Hematopoietic multipotent progenitor cell treated with erythropoietin and hydrocortisone succinate and interleukin-3 and kit ligand, for 8 days (in vitro differentiated cells): ENCODE measurements at places on chromosomes 6 and 20.
A peak's percentile ranks its signal among the peaks of the same experiment; 100 is the strongest.

- DNase-seq: no peak
These were observed 147.4 kb downstream of the CDH4 start for GRCh38 chr20:61399433-61399832.

GRCh38 chr6:108796875-108797274 is 51.3 kb upstream of the ARMC2 start:
- no peak for DNase-seq

DNA sequence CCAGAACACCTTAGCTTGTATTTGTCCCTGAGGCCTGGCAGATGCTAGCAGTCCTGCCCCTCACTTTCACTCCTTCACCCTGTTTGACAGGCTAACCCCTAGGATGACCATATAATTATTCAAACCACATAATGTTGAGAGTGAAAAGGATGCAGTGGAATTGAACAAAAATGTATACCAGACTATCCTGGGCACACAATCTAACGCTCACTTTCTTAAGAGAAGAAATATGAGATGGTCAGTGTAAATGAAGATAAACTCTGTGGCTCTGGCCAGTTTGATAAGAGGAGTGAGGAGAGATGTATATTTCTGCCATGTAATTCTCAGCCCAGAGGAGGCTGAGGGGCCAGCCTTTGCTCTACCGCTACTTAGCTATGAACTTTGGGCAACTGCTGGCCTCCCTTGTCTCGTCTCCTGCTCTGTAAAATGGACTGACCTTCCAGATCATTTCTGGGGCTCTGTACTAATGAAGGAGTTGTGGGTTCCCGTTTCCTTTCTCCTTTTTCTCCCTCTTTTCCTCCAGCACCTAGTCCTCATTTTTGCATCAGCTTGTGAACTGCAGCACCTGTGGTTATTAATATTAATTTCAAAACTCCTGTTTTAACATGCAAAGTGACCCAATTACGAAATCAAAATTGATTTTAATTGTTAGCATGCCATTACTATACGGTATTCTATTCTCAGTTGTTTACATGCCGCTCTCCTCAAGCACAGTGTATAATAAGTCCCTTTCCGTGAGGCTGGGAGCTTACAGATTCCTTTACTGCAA is 92.5 kb upstream of the IYD start:
- DNase-seq: no peak

- DNase-seq: peak; percentile 68
These were observed 518.6 kb downstream of the BMP2 start for GRCh38 chr20:7285918-7286556.

DNA sequence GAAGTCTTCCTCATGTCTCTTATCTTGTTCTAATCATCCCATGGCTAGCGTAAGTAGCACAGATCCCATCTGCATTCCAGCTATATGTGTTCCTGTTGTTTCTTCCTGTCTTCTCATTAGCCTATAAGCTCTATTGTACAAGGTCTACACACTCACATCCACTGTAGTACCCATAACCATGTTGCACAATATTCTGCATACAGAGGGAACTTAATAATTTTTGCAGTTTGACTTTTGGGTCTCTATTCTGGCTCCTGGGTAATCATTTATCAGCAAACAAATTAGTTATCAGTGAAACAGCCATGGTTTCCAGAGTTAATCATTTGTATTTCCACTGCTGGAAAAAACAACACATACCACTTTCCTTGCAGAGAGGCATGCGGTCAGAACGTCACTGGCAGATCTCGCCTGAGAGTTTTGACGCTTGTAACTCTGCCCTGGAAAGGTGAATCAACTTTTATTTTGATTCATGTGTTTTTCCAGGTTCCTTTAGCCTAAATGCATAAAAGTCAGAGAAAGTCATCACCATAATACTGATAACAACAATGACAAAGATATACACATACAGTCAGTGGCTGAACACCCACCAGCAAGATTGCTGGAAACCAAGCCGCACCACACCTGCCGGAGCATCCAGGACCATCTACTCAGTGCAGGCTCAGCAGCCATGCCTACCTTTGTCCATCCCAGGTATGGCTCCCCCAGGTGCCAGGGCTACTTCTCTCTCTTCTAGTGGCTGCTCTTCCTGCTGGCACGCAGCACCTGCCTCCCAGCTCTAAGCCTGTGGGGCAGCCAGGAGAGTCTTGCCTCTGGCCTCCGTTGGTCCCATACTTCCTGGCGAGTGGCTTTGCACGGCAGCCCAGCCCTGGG is 158.2 kb downstream of the QRSL1 start:
- no peak for DNase-seq

GRCh38 chr6:44762496-44762895 is 375.0 kb downstream of the CDC5L start:
- DNase-seq: no peak

GRCh38 chr20:49810491-49811190 is 2.0 kb upstream of the SLC9A8 start:
- no peak for DNase-seq

GRCh38 chr6:37540390-37540789 is 40.7 kb upstream of the CCDC167 start:
- no peak for DNase-seq

GRCh38 chr6:52839124-52840055 is 1.2 kb downstream of the GSTA5 start:
- DNase-seq: peak; percentile 61

GRCh38 chr20:22341508-22341907 is 242.9 kb downstream of the FOXA2 start:
- no peak for DNase-seq

GRCh38 chr6:30515944-30516753 is 26.8 kb downstream of the HLA-E start:
- peak; percentile 96 for DNase-seq

DNA sequence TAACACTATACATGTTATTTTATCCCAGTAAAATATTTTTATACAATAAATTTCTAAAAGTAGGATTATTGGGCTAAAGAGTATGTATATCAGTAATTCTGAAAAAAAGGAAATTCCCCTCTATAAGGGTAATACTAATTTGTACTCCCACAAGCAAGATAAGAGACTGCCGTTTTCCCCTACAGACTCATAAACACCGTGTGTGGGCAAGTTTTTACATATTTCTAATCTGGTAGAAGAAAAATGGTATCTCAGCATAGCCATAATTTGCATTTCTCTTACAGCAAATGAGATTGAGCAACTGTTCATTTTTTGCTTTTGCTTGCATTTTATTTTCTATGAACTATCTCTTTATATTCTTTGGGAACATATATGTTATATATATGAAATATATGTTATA is 26.0 kb upstream of the MYMX start:
- peak; percentile 29 for DNase-seq

- no peak for DNase-seq
These were observed 79.7 kb downstream of the FGD2 start for GRCh38 chr6:37085198-37085597.

GRCh38 chr20:51393571-51393970 is 148.9 kb downstream of the NFATC2 start:
- no peak for DNase-seq

DNA sequence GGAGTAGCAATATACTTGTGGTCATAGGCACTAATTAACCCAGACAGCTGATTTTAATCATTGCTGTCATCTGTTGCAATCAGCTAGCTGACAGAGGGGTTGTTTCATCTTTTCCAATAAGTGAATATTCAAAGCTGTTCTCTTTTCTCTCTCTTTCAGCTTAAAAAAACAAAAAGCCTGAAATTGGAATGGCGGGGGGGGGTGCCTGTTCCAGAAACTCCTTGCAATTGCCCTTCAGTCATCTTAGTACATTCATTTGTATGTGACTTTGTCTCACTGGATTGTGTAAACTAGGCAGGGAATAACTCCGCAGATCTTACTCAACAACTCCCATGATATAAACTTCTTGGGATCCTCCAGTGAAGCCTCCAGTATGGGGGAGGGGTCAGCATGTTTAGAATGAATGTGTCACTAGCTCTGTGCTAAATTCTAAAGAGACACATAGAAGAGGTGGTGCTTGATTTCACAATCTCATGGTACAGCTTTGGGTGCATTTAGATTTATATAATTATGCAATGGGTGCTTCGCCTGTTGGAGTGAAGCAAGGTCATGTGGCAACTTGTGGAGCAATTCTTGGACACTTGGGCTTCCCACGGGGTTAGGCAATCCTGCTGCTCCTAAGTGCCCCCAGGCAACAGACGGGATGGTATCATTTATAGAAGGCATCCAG is 40.1 kb downstream of the SLC24A3 start:
- no peak for DNase-seq

- no peak for DNase-seq
These were observed 52.0 kb downstream of the ADGRF1 start for GRCh38 chr6:46990031-46990644.

DNA sequence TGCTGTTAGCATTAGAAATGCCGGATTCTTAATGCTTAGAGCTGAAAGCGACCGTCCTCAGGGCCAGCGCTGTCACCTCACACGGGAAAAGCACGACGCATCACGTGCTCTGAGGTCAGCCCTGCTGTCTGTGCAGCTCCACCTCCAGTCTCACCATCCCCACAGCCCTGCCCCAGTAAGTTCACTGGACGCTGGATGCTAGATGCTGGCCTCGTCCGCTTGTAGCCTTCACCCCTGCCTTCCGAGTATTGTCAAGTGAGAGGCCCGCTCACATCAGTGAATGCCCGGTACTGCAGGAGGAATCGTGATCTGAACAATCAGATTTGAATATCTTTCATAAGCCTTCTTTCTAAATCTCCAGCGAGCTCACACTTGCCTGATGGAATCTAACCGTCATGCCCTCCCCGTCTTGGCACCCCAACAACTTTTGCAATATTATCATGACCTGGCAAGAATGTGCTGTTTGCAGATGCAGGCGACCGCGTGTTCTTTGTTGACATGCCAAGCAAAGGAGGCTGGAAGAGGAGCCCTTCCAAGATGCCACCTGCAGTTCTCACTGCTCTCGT is 64.9 kb downstream of the DLL1 start:
- no peak for DNase-seq

- DNase-seq: peak; percentile 55
These were observed 4.3 kb downstream of the CEBPB start for GRCh38 chr20:50194831-50195523.

DNA sequence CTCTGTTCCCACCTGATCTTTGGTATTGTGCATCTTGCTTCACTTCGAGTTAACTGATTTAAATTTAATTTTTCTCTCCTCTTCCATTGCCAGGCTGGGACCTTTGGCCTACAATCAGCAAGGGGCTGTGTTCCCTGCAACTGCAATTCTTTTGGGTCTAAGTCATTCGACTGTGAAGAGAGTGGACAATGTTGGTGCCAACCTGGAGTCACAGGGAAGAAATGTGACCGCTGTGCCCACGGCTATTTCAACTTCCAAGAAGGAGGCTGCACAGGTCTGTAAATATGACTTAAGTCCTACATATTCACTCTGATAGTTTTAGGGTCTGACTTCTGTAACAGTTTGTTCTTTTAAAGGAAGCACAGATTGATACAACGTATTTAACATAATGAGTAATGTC is 412.4 kb downstream of the ARHGAP18 start:
- DNase-seq: no peak

DNA sequence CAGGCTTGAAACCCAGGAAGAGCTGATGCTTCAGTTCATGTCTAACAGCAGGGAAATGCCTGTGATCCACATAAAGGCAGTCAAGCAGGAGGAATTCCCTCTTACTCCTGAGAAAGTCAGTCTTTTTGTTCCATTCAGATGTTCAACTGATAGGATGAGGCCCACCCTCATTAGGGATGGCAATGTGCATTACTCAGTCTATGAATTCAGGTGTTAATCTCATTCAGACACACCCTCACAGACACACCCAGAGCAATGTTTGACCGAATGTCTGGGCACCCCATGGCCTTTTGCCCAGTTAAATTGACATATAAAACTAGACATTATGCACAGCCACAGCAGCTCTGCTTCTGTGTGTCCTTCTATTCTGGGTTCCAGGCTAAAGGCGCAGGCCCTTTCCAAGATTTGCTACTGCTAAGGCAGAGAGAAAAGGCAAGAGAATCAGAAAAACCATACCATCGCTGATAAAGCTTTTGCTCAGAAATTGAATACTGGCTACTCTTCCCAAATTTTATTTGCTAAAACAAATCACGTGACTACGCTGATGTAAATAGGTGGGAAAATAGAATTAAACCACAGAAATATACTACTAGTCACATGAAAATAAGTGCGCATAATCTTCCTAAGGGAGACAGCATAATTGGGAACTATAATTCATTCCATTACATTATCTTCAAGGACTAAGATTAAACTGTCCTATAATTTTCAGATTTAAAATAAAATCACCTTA is 625.0 kb upstream of the MAN1A1 start:
- no peak for DNase-seq

- no peak for DNase-seq
These were observed 68.8 kb upstream of the ZNFX1 start for GRCh38 chr20:49346682-49347081.

DNA sequence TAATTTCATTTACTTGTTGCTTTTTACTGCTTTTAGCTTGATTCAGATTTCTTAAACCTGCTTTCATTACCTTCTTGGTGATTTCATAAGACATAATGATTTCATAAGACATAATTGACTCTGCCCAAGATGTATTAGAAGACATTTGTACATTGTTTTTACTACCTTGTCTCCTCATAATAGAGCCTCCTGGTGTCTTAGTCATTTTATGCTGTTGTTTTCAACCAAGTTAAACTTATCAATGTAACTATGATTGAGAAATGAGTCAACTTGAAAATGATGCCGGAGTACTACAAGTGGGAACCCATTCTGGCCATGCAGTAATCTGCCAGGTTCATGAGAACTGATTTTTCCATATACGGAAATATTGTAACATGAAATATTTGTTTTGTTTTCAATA is 573.6 kb downstream of the MMUT start:
- no peak for DNase-seq

- DNase-seq: no peak
These were observed 44.7 kb downstream of the CDC5L start for GRCh38 chr6:44432227-44432626.

- DNase-seq: no peak
These were observed 49.3 kb downstream of the RIN2 start for GRCh38 chr20:19807191-19807945.

DNA sequence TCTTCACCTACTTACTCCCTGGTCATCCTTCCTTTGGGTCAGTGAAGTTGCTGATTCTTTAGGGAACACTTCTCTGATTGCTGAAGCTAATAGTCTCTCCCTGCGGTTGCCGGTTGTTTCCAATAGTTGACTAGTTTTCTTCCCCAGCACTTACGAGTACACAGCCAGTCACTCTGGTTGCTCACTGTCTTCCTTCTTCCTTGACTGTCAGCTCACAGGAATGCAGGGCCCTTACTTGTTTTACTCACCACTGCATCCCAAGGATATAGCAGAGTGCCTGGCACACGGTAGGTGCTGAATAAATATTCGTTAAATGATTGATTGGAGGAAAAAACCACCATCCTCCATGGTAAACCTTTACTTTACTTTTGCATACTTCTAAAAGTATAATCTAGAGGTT is 345.0 kb downstream of the QKI start:
- no peak for DNase-seq

DNA sequence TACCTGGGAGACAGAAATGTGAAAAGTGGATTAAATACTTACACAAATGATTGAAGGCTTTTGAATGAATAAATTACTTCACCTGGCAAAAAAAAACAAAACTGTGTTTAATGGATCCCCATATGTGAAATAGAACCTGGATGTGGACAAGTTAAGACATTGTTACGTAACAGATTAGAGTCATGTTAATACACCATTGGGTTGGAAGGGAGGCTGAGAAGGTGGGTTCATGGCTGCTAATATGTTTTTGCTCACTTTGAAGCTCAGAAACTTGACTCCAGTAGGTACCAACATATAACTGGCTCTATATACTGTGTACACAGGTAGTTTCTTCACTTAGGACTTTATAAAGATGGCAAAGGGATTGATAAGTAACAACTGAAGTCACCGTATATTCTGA is 21.4 kb upstream of the TENT5A start:
- DNase-seq: no peak
